A172 (cell line): ENCODE measurements at places on chromosomes 4 and X. TPM values are rescaled to one million over a fixed set of nuclear protein-coding genes. Genes with fewer than 3 reads are reported as not detected.

DNA sequence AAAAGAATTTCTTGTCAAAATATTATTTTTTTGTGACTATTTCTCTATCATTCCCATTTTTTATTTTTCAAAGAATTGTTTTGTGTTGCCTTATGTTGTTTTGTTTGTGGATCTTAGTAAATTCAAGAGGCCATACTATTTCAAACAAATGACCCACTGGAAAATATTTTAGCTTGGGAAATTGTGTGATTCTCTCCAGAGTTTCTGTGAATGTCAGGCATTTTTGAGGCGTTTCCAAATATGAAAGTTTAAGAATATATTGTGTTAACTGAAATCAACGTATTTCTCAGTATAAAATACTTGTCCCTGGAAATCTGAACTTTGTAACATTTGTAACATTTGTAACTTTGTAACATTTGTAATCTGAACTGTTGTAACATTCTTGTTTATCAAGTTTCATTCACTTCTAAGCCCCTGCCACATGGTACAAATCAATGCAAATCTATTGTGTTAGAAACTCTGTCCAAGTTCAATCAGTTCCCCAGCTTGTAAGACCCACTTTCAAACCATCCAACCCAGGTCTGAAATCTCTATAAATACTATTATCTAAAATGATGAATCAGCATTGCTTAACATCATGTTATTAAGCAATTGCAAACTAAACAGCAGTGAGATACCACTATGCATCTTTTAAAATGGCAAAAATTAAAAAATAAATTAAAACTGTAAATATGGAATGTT, 465.4 kb upstream of the GRID2 start:
- no peak for DNase-seq

GRCh38 chrX:132033166-132033565, 10.1 kb downstream of the STK26 start:
- DNase-seq = no peak

DNA sequence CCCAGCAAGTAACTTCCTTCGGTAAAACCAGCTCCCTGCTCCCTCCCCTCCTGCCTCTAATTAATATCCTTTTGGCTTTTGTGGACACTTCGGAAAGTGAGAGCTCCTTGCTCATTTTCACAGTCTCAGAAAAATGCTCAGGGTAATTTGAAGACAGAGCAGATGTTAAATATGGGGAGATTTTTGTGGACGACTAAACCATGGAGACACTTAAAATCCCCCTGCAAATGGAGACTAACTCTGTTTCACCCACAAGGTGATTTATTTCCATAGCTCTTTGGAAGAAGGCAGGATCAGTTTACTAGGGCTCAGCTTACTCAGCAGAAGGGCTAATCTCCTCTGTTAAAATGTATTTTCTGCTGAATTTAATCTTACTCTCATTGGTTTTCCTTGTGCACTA, 12.2 kb upstream of the AMOT start:
- no peak for DNase-seq

- peak; percentile 35 for DNase-seq
These were observed 1.0 kb downstream of the FAT4 start for GRCh38 chr4:125315576-125316400.

DNA sequence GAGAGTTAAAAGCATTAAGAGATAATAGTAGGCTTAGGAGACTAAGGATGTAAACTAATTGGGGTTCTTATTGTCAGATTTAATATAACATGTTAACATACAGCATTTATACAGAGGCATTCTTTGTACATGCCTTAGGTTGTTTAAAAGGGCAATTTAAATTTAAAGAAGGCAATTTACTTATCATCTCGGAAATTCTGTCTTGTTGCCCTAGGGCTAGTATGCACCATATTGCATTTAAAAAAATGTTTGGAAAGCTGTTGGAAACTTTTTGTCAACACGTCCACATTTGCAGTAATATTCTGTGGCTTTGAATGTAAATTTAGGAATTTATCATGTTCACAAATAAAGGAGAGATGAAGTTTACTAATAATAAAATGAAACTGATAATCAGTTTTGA, 25.5 kb downstream of the GALNT7 start:
- DNase-seq = no peak

GRCh38 chrX:39174241-39174771, 373.0 kb downstream of the MID1IP1 start:
- no peak for DNase-seq

GRCh38 chr4:140691369-140691768, 64.8 kb downstream of the TBC1D9 start:
- no peak for DNase-seq

DNA sequence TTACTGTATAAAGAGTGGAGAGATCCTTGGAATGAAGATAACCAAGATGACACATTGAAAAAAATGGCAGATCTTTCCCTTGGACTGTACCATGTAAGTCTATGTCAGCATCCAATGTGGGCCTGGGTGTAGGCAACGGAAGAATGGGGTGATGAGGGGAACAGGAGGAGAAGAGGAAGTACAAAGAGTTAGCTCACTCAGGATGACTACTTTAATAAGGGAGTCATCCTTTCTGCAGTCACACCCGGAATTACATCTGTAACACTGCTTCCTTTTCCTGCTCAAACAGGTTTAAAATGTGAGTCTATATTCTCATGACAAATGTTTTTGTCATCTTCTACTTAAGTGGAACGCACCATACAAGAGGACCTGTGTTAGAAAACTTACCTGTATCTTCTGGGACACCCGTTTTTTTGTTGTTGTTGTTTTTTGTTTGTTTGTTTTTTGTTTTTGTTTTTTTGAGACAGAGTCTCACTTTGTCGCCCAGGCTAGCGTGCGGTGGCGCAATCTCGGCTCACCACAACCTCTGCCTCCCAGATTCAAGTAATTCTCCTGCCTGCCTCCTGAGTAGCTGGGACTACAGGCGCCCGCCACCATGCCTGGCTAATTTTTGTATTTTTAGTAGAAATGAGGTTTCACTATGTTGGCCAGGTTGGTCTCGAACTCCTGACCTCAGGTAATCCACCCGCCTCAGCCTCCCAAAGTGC, 18.0 kb downstream of the HPSE start:
- peak; percentile 28 for DNase-seq

GRCh38 chr4:16139066-16139945, 55.5 kb upstream of the PROM1 start:
- DNase-seq = no peak

DNA sequence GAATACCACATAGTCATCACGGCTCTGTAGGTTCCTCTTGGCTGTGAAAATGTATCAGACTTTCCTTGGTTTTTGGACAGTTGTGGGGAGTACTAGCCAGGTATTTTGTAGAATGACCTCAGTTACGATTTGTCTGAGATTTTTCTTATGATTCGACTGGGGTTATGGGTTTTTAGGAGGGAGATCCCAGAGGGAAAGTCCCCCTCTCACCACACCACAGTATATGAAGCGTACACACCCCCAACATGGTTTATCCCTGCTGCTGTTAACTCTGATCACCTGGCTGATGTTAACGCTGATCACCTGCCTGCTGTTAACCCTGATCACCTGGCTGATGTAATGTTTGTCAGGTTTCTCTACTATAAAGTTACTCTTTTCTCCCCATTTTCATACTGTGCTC, 72.6 kb downstream of the ANAPC4 start:
- DNase-seq = no peak

The HTN3 gene
- not detected in 2 replicates for total RNA-seq

The SHROOM3 gene
- total RNA-seq = 13.2 and 19.0 TPM in 2 replicates

The YY2 gene
- 4.1 and 4.3 TPM in 2 replicates for total RNA-seq

The LINC00632 gene
- total RNA-seq = 0.48 and 2.2 TPM in 2 replicates

The BTK gene
- not detected in 2 replicates for total RNA-seq
